Karpas-422 (cell line): ENCODE measurements at places on chromosomes 7 and 10. TPM values are rescaled to one million over a fixed set of nuclear protein-coding genes. Genes with fewer than 3 reads are reported as not detected.

The INA gene
- not detected in 2 replicates for total RNA-seq

- H3K4me1 ChIP-seq = peaks cover 11% of the 10 kb centered on the region
- DNase-seq = no peak
- H3K27ac ChIP-seq = no peak overlapping the region
- H3K27me3 ChIP-seq = no peaks in the 10 kb centered on the region
Measured at GRCh38 chr7:7668706-7669105, 28.2 kb downstream of the UMAD1 start.

GRCh38 chr7:140624392-140625191, 16.0 kb downstream of the DENND2A start:
- H3K27ac ChIP-seq = no peak overlapping the region
- no peaks in the 10 kb centered on the region for H3K36me3 ChIP-seq
- no peak overlapping the region for H3K4me3 ChIP-seq

The LGI1 gene
- not detected in 2 replicates for total RNA-seq

- no peaks in the 10 kb centered on the region for H3K36me3 ChIP-seq
- H3K4me1 ChIP-seq = no peaks in the 10 kb centered on the region
- no peaks in the 10 kb centered on the region for H3K27me3 ChIP-seq
- DNase-seq = no peak
- no peak overlapping the region for H3K4me3 ChIP-seq
Measured at GRCh38 chr7:49060743-49061142, 136.4 kb downstream of the CDC14C start.

The DOCK1 gene
- total RNA-seq = not detected in 2 replicates

The PIP gene
- total RNA-seq = not detected in 2 replicates

DNA sequence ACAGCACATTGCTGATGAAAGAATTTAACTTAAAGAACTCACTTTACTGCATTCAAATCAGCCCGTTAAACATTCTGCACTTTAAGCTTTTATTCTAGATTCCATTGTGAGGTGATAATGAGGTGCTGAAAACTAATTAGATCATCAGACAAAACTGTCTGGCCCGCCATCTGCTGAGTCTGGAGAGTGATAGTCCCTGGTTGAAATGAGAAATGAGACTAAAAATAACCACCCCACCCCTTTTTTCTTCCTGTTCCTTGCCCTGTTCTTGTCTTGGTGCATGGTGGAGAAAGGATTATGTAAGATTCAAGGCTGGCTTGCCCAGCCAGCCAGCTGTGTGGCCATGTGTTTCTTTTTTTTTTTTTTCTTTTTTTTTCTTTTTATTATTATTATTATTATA, 277.0 kb upstream of the COBL start:
- DNase-seq = no peak
- no peaks in the 10 kb centered on the region for H3K4me1 ChIP-seq
- no peaks in the 10 kb centered on the region for H3K36me3 ChIP-seq
- no peaks in the 10 kb centered on the region for H3K27me3 ChIP-seq
- H3K4me3 ChIP-seq = no peak overlapping the region

DNA sequence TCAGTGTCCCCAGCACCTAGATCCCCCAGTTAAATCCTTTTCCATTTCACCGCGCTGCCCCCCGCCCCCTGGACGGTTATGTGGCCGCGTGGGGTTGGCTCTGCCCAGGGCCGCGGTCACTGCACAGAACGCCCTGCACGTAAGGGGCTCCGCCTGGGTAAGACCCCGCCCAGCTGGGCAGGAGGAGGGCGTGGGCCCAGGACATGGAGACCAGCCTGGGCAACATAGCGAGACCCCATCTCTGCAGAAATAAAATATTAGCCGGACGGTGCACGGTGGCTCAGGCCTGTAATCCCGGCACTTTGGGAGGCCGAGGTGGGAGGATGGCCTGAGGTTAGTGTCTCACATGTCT, 650 bp upstream of the ZFAND2A start:
- H3K4me3 ChIP-seq = peak overlapping the region; percentile 96
- DNase-seq = no peak
- H3K4me1 ChIP-seq = peaks cover 24% of the 10 kb centered on the region
- no peaks in the 10 kb centered on the region for H3K27me3 ChIP-seq

GRCh38 chr10:43391496-43391895, 17.5 kb downstream of the HNRNPF start:
- H3K36me3 ChIP-seq = peaks cover 85% of the 10 kb centered on the region
- H3K27ac ChIP-seq = no peak overlapping the region
- H3K27me3 ChIP-seq = no peaks in the 10 kb centered on the region
- H3K4me3 ChIP-seq = no peak overlapping the region
- peaks cover 29% of the 10 kb centered on the region for H3K4me1 ChIP-seq
- no peak for DNase-seq

The FAM25A gene
- total RNA-seq = not detected in 2 replicates

DNA sequence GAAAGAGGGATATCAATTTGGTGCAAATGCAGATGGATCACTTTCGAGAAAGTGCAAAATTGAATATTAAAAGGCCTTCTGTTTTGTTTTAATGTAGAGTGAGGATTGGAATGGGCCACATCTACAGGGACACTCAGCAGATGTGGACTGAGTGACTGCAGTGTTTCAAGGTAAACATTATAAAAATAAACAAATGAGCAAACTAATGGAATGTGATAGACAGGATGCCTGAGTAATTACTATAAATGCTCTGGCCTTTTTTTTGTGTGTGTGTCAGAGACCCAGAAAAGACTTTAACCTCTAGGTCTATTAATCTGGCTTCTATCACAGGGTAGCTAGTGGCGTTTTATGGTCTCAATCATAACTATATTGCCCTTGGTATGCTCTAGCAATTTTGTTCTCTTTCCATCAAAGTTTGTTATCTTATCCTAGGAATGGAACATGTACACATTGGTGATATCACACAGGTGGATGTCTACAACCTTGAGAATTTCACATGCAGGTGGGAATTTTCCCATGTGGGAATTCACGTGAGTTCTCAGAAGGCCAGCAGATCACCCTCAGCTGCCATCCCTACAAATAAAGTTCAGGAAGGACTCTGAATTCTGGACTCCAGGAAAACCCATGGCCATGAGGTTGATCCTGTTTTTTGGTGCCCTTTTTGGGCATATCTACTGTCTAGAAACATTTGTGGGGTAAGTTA, at the start of gene CPA2:
TSS of gene CPA2 (plus strand) at position 606 of the 703 bp plus-strand sequence. CDS start at position 625, 19 bp downstream.
- H3K4me1 ChIP-seq = peaks cover under 1% of the 10 kb centered on the region
- H3K27me3 ChIP-seq = no peaks in the 10 kb centered on the region
- H3K4me3 ChIP-seq = no peak within 1 kb of the TSS
- H3K36me3 ChIP-seq = no peaks in the 10 kb centered on the region
- peak; percentile 12 for DNase-seq

DNA sequence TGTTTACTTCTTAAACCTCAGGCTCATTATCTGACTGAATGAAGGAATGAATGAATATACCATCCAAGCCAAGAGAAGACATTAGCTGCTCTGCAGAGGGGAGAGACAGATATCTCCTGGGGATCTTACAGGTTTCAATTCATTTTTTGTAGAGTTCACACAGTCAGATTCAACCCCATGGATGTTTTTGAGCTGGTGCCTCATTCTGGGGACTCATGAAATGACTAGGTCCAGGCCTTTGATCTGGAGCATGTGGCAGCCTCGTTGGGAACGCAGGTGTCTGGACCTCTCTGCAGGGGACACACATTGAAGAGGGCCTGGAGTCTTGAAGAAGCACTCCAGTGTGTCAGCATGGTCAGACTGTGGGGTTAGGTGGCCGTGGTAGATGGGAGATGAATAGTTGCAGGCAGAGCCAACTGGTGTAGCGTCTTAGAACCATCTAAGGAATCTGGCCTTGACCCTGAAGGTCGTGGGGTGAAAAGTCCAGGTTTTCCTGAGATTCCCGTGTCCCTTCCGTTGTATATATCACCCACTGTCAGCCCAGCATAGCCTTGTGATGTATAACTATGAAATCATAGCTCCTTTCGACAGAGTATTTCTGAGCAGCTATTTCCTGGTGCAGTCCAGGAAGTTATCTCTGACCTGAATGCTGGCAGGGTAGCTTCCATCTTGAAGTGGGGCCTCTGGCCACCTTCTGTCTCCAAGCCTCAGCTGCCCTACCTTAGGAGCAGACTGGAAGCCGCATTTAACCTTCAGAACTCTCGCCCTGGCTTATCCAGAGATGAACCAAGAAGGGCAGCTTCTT, 22.3 kb downstream of the BTBD16 start:
- H3K36me3 ChIP-seq = no peaks in the 10 kb centered on the region
- no peaks in the 10 kb centered on the region; the same call in 1 of the 2 replicates for H3K27me3 ChIP-seq
- H3K27ac ChIP-seq = no peak overlapping the region
- H3K4me1 ChIP-seq = no peaks in the 10 kb centered on the region
- no peak overlapping the region for H3K4me3 ChIP-seq

- no peak for DNase-seq
- H3K27me3 ChIP-seq = no peaks in the 10 kb centered on the region
- no peaks in the 10 kb centered on the region for H3K4me1 ChIP-seq
- H3K4me3 ChIP-seq = no peak overlapping the region
- no peaks in the 10 kb centered on the region for H3K36me3 ChIP-seq
- no peak overlapping the region for H3K27ac ChIP-seq
Measured at GRCh38 chr10:11095374-11095801, 77.7 kb downstream of the CELF2 start.

DNA sequence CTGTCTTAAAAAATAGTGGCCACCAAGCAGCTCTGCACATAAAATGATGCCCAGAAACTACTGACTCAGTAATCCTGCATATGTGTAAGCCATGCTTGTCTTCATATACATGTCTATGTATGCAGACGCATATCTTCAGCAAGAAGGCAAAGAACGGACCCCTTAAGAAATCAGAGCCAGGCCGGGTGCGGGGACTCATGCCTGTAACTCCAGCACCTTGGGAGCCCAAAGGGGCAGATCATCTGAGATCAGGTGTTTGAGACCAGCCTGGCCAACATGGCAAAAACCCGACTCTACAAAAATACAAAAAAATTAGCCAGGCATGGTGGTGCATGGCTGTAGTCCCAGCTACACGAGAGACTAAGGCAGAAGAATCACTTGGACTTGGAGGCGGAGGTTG, 295.0 kb downstream of the TCERG1L start:
- no peak overlapping the region for H3K27ac ChIP-seq
- no peak overlapping the region for H3K4me3 ChIP-seq
- H3K4me1 ChIP-seq = peaks cover 30% of the 10 kb centered on the region
- H3K27me3 ChIP-seq = no peaks in the 10 kb centered on the region; the same call in 1 of the 2 replicates

- DNase-seq = peak; percentile 38
- H3K27ac ChIP-seq = no peak overlapping the region
- no peaks in the 10 kb centered on the region for H3K36me3 ChIP-seq
- no peaks in the 10 kb centered on the region for H3K27me3 ChIP-seq
- peak overlapping the region; percentile 23; the same call in 1 of the 2 replicates for H3K4me3 ChIP-seq
- peaks cover 44% of the 10 kb centered on the region for H3K4me1 ChIP-seq
Measured at GRCh38 chr7:35691827-35692307, 3.1 kb downstream of the HERPUD2 start.

DNA sequence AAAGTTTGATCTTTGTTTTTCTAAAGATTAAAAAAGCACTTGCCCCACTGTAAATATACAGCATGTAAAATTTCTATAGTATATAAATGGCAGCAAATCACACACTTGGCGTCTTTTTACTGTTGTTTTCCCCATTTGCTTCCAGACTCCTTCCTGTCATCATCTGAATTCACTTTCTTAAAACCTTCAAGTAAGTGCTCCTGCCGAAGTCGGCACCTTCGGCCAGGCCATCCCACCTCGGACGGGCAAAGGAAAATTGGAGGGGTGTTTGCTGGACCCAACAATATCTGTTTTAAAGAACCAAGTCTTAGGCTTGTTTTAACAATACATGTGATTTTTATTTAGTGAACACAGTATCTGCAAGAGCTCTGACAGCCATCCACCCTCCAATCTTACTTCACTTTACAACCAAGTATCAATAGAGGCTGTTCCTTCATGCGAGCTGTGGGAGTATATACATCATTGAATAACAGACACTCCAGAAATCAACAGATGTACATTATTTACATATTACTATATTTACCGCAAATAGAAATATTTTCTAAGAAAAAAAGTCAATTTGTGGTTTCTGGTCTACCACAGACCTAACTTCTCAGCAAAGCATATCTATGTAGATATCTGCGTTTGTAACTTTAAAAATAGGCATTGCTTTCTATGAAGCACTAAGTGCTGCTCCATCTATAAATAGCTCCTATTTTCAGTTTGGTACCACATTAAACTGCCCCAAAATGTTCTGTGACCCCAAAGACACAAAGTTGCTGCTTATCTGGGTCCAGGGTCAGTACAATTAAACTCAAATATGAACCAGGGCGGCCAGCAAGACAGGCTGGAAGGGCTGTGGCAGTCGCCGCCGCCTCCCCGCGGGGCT, 110.7 kb downstream of the CYTH3 start:
- no peaks in the 10 kb centered on the region for H3K36me3 ChIP-seq
- no peak for DNase-seq
- H3K4me3 ChIP-seq = no peak overlapping the region

DNA sequence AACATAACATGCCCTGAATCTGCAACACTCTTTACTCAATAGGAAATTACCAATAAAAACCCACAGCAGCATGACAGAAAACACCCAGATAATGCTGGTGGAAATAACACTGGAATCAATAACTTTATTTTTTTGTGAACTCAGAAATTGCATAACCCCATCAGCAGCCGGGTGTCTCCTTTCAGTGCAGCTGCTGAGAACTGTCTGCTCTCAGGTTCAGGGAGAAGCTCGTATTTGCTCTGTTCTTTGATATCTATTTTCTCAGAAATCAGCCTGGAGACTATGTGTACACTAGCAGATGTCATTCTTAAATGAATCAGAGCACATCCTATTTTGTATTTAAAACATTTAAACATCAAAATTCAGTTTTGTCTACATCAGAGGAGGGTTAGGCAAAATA, 506.0 kb downstream of the POM121L12 start:
- no peaks in the 10 kb centered on the region for H3K4me1 ChIP-seq
- no peak overlapping the region for H3K27ac ChIP-seq
- no peak overlapping the region for H3K4me3 ChIP-seq

- peak; percentile 14 for DNase-seq
- no peak overlapping the region for H3K27ac ChIP-seq
- peaks cover 6% of the 10 kb centered on the region for H3K4me1 ChIP-seq
- H3K4me3 ChIP-seq = no peak overlapping the region
- H3K36me3 ChIP-seq = no peaks in the 10 kb centered on the region
Measured at GRCh38 chr7:130266961-130267321, 278 bp downstream of the CPA2 start.

DNA sequence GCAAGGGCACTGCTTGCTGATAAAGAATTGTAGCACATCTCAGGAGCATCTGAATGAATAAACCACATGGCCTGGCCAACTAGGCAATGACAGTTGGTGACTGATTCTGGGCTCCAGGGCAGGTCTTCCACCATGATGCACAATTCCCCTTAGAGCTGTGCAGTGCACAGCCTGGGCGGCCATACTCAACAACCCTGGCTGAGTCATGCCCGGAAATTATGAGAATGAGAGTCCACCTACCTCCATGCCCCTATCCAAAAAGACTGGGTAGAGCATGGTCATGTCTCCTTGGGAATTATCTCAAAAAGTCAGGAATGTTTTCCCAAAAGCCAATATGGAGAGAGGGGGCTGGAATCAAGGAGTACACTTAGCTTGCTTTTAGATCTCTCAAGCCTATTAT, 425.6 kb downstream of the PLXNA4 start:
- H3K27ac ChIP-seq = no peak overlapping the region
- no peak overlapping the region for H3K4me3 ChIP-seq
- no peaks in the 10 kb centered on the region for H3K27me3 ChIP-seq
- no peaks in the 10 kb centered on the region for H3K36me3 ChIP-seq

The NXPH1 gene
- not detected in 2 replicates for total RNA-seq
